ENCODE measurements at places on chromosomes 6 and 20.

- no peak overlapping the region for H3K27ac ChIP-seq
- H3K27me3 ChIP-seq = no peaks in the 10 kb centered on the region
- no peaks in the 10 kb centered on the region for H3K36me3 ChIP-seq
- DNase-seq = no peak
- H3K4me3 ChIP-seq = no peak overlapping the region
Measured at GRCh38 chr20:40646361-40646760, 42.7 kb downstream of the MAFB start.

- no peaks in the 10 kb centered on the region for H3K27me3 ChIP-seq
- H3K36me3 ChIP-seq = no peaks in the 10 kb centered on the region
- H3K27ac ChIP-seq = no peak overlapping the region
Measured at GRCh38 chr6:122361314-122361979, 38.0 kb upstream of the HSF2 start.

- DNase-seq = no peak
- no peaks in the 10 kb centered on the region for H3K27me3 ChIP-seq
- no peaks in the 10 kb centered on the region for H3K36me3 ChIP-seq
Measured at GRCh38 chr6:21341910-21342309, 251.6 kb upstream of the SOX4 start.

- no peak for DNase-seq
- no peaks in the 10 kb centered on the region for H3K27me3 ChIP-seq
- no peak overlapping the region for H3K27ac ChIP-seq
- no peaks in the 10 kb centered on the region for H3K36me3 ChIP-seq
Measured at GRCh38 chr6:142750998-142751397, 194.0 kb downstream of the HIVEP2 start.

DNA sequence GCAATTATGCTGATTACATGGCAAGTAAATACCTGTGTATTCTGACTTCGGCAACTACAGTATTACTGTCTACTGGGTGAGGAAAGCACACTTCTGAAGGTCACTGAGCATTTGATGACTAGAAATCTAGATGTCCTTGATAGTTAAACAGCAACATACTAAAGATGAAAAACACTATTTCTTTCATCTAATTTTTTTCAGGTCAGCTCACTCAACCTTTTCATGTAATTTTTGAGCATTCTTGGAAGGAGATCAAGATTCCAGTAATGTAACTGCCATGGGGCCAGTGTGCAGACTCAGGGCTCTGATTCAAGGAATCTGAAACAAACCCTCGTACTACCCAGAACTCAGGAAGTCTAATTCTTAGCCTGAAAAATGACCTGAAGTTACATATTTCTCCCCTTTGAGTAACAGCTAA, 222.6 kb upstream of the TAB2 start:
- H3K27me3 ChIP-seq = no peaks in the 10 kb centered on the region
- no peaks in the 10 kb centered on the region for H3K4me1 ChIP-seq
- H3K27ac ChIP-seq = no peak overlapping the region
- no peak overlapping the region for H3K4me3 ChIP-seq
- no peak for DNase-seq

GRCh38 chr6:161088676-161089328, 97.2 kb downstream of the MAP3K4 start:
- no peak for DNase-seq
- H3K36me3 ChIP-seq = peaks cover 10% of the 10 kb centered on the region
- H3K27me3 ChIP-seq = no peaks in the 10 kb centered on the region
- H3K4me3 ChIP-seq = no peak overlapping the region

DNA sequence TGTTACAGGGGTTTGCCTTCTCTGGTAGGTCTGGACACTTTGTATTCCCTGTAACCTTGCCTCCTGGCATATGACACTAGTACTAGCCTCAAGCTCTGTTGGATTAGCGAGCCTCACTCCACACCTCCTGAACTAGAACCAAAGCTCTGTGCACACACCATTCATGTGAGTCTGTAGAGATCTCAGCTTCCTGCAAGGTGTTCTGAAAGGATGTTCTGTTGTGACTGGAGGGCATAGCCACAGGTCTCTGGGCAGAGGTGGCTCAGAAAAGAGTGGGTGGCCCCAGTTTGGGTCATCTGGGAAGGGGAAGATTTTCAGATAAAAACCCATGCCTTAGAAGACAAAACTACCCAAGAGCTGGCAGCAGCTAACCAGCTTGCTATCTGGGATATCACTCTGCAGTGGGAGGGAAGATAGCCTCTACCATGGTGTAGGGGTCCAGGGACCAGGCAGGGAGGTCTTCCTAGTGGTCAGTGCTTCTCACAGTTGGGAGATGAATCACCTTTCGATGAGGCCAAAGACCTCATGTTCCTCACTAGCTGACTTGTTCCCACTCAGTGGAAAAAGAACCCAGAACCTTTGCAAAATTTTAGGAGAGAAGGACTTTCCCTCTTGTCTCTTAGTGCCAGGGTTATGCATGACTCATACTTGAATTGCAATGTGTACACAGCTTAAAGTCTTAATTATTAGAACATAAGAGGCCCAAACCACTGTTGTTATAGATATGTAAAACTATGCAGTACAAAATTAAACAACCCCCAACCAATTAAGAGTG, 41.4 kb downstream of the HLA-F start:
- no peak overlapping the region for H3K4me3 ChIP-seq
- H3K27me3 ChIP-seq = no peaks in the 10 kb centered on the region

DNA sequence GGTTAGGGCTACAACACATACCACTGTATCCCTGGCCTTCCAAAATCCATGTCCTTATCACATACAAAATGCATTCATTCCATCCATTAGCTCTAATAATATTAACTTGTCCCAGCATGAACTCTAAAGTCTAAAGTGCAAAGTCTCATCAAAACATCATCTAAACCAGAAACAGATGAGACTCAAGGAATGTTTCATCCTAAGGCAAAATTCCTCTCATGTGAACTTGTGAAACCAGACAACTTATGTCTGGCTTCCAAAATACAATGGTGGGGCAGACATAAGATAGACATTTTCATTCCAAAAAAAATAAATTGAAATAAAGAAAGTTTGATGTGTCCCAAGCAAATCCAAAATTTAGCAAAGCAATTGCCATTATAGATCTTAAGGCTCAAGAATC, 257.4 kb downstream of the HTR1B start:
- no peaks in the 10 kb centered on the region for H3K27me3 ChIP-seq
- DNase-seq = no peak
- H3K4me3 ChIP-seq = no peak overlapping the region
- no peak overlapping the region for H3K27ac ChIP-seq
- no peaks in the 10 kb centered on the region for H3K4me1 ChIP-seq
- no peaks in the 10 kb centered on the region for H3K36me3 ChIP-seq
